T-helper 9 cell (primary cell): ENCODE measurements at places on chromosomes 13 and 19.

DNA sequence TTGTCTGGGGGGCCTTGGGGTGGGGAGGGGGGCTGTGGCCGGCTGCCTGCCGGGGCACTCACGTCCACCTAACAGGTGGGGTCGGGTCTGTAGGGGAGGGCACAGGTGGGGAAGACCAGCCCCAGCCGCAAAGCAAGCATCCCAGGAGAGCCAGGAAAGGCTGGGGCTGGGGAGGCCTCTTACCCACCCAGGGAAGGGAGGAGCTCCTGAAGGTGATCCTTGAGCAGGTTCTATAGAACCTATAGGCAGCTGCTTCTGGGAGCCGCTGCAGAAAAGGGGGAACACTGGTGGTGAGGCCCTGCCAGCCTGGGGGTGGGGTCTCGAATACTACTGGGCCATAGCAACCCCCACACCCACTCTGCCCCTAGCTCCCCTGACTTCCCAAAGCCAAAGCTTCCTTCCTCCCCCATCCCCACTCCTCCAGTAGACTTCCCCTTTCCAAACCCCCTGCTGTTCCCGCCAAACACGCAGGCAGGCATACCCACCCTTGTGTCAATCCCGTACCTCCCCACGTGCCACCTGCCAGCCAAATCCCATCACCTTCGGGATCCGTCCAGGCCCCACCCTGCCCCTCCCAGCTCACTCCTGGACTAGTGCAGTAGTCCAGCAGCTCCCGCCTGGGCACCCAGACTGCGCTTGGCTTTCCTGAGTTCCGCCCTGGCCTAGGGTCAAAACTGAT is 5.6 kb downstream of the KLF16 start:
- no peak for DNase-seq

DNA sequence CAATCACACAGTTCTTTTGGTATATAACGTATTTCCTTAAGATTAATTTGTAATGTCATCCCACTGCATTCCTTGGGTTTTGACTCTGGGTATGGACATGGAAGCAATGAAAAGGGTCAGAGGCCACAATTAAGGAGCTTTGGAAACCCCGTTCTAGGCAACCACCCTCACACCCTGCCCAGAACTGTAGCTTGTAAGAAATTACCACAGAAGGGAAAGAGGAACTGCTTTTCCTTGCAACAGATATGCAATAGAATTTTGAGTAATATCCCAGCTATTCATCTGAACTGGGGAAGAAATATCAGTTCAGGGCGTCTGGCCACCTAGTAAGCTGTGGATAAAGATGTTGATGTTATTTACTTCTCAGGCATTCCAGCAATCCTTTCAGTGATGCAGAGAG is 985 bp upstream of the CLC start:
- no peak for DNase-seq

GRCh38 chr13:58329746-58330145 is 698.2 kb downstream of the PCDH17 start:
- no peak for DNase-seq

DNA sequence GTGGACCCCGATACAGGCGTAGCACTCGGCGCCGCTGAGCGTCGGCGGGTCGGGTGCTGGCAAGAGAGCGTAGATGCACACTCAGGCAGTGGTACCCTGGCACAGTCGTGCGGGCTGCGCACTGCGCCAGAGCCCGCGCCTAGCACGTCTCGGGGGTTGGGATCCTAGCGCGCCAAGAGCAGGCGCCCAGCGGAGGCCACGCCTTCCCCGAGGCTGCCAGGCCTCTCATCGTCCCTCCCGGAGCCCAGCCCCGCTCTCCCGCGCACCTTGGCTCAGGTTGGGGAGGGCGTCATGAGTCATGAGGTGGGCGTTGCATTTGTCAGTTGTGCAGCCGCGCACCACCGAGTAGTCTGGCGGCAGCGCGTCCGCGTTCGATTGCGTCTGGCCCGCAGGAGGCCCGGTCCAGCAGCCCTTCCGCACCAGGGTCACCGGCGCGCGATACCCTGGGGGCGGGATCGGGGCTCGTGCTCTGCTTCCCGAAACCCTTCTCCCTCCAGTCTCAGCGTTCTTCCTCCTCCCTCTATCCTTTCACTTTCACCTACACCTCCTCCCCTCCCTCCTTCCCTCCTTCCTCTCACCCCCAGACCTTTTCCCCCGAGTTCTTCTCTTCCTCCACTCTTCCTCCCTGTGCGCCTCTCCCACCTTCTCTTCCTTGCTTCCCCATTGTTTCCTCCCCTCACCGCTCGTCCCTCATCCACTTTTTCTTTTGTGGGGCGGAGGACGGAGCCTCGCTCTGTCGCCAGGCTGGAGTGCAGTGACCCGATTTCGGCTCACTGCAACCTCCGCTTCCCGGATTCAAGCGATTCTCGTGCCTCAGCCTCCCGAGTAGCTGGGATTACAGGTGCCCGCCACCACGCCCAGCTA is 3.5 kb downstream of the LYPD5 start:
- peak; percentile 41 for DNase-seq

- DNase-seq = no peak
Measured at GRCh38 chr19:37809366-37809765, 30.0 kb upstream of the ZNF573 start.
